ENCODE measurements at places on chromosomes 6 and 20.

GRCh38 chr6:149248693-149249369, 68.7 kb upstream of the TAB2 start:
- no peak for DNase-seq

DNA sequence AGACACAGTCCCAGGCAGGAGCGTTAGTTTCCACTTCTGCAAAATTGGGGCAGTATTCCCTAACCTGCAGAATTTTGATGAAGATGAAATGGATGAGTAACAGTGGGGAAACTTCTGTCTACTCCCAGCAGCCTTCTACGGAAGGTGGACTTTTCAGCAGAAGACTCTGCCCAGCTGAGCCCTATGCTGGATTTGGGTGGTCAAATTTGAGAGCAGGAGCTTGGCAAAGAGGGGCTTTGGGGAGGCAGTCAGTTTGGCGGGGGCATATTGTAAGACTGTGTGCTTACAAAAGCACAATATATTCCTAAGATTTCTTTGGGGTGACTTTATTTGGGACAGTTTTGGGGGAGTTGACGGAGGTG, 5.4 kb upstream of the SDCBP2 start:
- DNase-seq: no peak

- DNase-seq: no peak
Measured at GRCh38 chr6:165753506-165753905, 90.5 kb upstream of the PDE10A start.

GRCh38 chr6:150016324-150017185, 8.8 kb downstream of the RAET1L start:
- peak; percentile 72 for DNase-seq

GRCh38 chr6:145731447-145731846, 3.9 kb downstream of the EPM2A start:
- no peak for DNase-seq

DNA sequence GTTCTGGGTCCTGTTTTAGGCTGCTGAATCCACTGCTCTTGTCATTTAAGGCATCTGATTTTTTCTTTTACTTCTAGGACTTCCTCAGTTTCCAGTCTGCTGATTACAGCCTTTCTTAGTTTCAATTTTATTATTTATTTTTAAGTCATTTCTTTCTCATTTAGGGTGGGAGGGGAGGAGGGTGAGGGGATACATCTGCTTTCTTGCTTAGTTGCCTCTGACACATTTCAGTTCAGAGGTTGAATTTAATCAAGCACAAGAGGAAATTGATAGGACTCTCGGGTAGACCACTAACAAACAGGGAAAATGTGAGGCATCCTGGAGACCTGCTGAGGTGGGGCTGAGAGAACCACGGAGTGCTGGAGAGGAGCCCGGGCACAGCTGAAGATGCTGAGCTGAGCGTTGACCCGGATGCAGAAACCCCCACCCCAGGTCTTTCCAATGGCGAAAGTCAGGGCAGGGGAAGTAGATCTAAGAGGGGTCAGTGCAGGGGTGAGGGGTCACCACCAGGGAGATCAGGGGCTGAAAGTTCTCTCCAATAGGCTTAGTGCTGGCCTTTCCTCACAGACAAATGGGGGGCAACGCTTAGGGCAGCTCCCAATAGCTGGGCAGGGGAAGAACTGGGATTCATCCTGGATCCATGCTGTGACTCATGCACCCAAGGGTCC, 7.6 kb upstream of the TREML2 start:
- no peak for DNase-seq

DNA sequence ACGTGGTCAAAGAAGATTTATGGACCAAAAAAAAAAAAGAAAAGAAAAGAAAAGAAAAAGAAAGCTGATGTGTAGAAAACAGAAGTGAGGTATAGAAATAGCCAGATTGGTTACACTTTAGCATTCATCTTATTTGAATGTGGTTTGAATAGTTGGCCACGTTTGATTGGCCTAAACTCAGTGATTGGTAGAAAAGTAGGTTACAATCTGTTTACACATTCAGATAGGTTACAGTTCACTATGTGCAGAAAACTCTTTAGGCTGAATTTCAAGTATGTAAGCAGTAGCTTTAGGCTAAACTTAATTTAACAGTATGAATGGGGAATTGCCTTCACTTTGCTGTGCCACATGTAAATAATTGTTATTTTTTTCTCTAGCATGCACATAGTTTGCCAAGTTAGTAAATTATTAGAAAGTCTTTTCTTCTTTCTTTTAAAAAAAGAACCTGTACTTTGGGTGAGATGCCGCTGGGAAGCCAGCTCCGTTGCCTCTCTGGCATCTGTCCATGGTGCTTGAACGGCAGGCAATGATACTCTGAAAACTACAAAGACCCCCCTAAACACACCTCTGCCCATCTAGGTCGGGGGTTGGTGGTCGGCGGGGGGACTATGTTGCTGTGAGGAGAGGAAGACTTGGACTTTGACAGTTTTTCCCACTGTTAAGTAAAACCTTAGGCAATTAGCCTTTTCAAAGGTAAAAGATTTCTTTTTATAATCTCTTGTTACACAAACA, 173.0 kb downstream of the AIG1 start:
- no peak for DNase-seq

DNA sequence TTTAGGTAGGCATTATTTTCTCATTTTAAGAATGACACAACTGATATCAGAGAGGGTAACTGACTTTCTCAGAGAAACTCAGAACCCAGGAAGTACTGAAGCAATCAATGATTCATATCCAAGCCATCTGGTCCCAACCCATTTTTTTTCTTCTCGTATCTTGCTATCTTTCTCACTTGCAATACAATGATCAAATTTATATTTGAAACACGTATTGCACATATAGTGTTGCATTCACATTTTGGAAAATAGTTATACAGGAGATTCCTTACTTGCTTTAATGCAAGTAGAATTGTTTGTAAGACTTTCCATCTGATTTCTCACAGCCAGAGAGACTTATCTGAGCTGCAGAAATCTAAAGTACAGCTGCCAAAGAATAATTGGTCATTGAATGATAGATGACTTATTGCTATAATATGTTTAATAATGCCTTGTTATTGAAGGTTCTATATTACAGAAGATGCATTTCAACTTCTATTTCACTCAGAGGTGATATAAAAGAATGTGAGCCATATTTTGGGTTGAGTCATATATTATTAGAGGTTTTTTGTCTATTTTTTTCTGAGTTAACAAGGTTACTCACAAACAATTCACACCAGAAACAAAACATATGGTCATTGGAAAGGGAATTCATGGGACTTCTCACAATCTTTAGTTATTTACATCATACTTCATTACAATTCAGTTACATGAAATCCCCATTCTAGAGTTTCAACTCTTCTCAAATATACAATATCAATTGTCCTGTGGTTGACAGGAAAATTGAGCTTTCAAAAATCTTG, 337.5 kb upstream of the CITED2 start:
- no peak for DNase-seq

DNA sequence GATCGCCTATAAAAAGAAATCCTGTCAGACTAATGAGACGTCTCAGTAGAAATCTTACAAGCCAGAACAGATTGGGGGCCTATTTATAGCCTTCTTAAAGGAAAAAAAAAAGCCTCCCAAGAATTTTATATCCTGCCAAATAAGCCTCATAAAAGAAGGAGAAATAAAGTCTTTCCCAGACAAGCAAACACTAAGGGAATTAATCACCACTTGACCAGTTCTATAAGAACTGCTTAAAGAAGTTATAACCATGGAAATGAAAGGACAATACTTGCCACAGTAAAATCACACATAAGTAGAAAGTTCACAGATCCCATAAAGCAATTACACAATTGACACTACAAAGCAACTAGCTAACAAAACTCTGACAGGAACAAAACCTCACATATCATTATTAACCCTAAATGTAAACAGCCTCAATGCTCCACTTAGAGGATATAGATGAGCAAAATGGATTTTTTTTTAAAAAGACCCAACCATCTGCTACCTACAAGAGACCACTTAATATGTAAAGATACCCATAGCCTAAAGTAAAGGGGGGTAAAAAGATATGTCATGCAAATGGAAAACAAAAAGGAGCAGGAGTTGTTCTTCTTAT, 13.4 kb downstream of the SLC22A16 start:
- DNase-seq: no peak

DNA sequence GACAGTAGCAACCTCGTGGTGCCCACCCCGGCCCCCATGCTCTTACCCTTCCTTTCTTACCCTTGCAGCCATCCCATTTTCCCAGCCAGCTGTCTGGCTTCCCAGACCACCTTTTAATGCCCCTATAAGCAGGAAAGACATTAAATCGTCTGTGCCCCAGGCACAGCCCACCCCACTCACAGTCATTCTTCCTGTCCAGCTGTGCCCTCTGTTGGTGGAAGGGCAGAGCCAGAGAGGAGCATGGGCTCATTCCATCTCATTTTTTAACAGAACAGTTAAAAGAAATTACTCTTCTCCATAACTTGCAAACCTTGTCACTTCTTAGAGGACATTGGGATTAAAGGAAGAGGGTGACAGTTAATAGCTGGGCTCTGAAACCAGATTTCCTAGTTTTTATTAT, 240.5 kb downstream of the NRN1 start:
- DNase-seq: no peak

DNA sequence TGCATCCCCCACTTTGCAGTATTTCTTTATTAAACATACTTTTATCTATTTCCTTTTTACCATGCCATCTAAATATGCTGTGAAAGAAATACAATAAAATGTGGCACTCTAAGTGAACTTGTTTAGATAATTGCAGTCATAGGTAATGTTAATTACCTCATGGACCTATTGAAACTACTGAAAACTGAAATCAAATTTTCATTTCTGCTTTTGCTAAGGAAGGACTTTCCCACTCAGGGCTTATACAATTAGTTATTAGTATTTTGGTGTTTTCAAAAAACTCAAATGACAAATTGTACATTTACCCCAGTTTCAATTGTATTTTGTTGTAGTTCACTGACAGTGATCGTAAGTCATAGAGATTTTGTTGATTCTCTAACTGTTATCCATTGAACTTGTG, 88.4 kb downstream of the ID4 start:
- DNase-seq: no peak

- DNase-seq: no peak
Measured at GRCh38 chr20:53738039-53738944, 144.7 kb upstream of the ZNF217 start.

DNA sequence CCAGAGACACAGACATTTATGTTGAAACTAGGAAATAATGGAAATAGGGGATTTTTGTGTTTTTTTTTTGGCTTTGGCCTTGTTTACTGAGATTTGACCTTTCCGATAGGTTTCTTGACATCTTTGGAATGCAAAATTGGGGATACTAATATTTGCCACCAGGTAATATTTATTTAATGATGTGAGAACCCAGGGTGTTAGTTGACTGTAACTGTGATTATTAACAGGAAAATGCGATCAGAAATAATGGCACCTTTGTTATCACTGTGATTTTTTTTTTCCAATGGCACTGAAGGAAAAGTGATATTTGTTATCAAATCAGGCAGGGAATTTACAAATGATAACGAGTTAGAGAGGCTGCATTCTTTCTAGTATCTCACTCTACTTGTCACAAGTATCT, 330.5 kb downstream of the SOX4 start:
- no peak for DNase-seq

DNA sequence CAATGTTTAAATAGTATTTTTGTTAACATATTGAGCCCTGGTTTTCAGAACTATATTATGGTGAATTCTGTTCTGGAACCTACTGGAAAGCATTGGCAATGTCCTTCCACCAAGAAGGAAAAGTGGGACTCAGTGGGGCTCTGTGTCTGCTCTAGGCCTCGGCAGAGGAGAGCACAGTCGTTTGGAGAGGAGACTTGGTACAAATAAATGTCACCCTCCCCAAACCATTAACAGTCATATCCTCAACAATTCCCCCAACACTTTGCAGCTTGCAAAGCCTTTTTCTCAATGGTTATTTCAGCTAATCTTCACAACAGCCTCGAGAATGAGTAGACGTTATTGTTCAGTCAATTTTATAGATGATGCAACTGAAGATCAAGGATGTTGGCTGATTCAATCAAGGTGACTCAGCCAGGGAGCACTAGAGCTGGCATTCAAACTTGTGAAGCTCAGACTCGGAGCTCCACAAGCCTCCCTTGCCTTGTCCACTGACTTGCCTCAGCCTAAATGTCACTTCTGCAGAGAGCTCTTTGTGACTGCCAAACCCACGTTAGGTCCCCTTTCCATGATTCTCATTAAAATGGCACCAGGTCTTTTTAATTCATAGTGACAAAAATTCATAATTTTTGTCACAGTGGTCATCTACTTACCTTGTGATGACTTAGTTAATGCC, 60.6 kb downstream of the TOX2 start:
- peak; percentile 36 for DNase-seq

GRCh38 chr6:131029626-131030297, 33.3 kb downstream of the EPB41L2 start:
- DNase-seq: no peak

DNA sequence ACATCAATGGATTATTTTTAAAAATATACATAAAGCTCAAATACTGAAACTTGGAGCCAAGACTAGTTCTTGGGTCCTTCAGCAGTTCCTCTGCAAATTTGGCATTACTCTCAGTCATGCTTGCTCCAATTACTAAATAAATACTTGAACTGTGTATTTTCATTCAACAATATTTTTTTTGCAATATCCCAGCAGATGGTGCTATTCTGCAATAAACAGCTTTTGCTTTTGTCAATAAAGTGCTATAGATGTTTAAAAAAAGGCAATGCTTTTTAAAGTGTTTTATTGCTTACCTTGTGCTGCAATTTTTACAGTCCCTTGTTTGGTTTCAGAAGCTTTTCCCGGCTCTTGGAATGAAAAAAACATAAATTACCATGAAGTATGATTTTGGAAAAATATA, 243.4 kb downstream of the TRDN start:
- DNase-seq: no peak

- no peak for DNase-seq
Measured at GRCh38 chr6:146965110-146965689, 239.0 kb upstream of the STXBP5 start.

- DNase-seq: no peak
Measured at GRCh38 chr20:32969356-32970114, 34.7 kb downstream of the SUN5 start.

DNA sequence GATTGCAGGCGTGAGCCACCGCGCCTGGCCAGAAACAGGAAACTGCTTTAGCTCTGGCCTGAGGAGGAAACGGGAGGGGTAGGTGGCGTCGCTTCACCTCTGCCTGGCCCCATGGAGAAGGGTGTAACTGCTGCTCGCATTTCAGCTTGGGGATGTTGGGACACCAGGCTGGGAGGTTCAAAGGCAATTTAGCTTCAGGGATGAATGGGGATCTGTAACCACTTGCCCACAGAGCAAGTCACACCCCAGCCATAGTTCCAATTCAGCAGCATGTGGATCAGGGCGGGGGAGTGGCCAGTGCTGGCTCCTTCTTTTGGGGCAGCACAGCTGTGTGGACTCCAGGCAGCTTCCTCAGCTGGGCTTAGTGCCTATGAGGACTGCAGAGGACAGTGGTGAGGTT, 34.8 kb upstream of the NUP153 start:
- DNase-seq: no peak

- DNase-seq: no peak
Measured at GRCh38 chr6:131966443-131966842, 15.3 kb upstream of the CCN2 start.

- DNase-seq: no peak
Measured at GRCh38 chr6:93468291-93468690, 48.9 kb upstream of the EPHA7 start.

- DNase-seq: no peak
Measured at GRCh38 chr20:2780948-2781347, 19.5 kb downstream of the CPXM1 start.
